ENCODE measurements at places on chromosomes 3 and 15.

GRCh38 chr15:99651023-99651807, 82.0 kb downstream of the LYSMD4 start:
- DNase-seq = no peak

GRCh38 chr15:44729408-44730127, 6.8 kb upstream of the TRIM69 start:
- DNase-seq = no peak

DNA sequence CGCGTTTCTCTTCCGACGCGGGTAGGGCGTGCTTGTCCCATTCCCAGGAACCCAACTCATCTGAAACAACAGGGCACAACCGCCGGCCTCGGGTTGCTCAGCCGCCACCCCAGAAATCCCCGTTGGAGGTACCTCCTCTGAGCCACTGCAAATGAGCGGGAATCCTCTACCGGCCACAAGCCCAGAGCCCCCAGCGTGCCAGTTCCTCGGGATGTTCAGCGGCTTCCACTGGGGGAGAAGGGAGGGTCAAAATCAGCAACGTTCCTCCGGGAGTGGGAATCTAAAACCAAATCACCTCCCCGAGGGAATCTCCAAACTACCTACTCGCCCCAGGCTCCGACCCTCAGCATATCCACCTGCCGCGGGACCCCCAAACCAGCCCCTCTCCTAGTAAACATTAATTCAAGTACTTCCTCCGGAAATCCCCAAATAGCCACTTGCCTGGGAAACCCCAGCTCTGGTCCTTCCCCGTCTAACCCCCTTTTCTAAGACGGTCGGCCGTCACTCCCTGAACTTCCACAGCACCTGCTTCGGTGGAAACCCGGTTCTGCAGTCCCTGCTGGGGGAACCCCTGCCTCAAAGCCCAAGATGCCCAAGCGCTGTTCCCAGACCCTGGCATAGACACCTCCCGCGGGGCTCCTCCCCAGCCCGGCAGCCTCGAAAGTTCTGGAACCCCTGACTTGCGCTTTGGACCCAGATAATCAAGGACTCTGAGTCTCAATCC, 887 bp downstream of the OXTR start:
- no peak for DNase-seq

GRCh38 chr15:29031502-29032228, 145.9 kb downstream of the APBA2 start:
- no peak for DNase-seq

- DNase-seq = no peak
Observed at GRCh38 chr15:101228313-101228712, 23.5 kb downstream of the CHSY1 start.

GRCh38 chr3:60774617-60775016, 476.6 kb downstream of the FHIT start:
- DNase-seq = no peak

DNA sequence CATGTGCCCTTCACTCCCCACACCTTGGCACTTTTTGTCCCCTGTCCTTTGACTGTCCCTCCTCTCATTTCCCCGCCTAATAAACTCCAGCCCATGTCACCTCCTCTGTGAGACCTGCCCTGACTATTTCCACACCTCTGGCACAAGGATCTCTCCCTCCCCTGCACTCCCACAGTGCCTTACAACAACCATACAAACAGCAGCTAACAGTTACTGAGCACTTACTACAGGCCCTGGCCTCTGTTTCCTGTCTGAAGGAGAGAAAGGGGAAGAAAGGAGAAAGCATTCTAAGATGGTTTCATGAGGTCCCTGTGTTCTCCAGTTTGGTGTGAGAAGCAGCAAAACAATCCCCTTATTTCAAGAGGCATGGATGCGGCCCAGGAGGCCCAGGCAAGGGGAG, 20.0 kb upstream of the TRH start:
- no peak for DNase-seq

DNA sequence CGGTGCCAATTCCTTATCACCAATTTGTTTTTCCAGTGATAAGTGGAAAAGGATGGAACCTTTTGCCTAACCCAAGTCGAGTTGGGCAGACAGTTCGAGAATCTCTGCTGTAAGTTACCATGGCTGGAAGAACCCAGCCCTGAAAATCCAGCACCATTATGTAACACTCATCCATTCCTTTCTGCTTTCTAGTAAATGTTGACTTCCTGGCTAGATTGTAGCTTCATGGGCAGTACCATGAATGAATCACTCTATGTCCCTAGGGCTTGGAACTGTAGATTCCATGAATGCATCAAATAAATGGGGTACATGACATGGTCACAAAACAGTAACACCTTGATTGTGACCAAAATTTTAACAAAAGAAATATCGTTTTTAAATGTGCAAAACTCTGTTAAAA, 14.0 kb downstream of the CHCHD4 start:
- no peak for DNase-seq

GRCh38 chr3:16741890-16742289, 136.7 kb upstream of the DAZL start:
- no peak for DNase-seq

- DNase-seq = no peak
Observed at GRCh38 chr15:97165205-97165604, 795.3 kb upstream of the ARRDC4 start.

DNA sequence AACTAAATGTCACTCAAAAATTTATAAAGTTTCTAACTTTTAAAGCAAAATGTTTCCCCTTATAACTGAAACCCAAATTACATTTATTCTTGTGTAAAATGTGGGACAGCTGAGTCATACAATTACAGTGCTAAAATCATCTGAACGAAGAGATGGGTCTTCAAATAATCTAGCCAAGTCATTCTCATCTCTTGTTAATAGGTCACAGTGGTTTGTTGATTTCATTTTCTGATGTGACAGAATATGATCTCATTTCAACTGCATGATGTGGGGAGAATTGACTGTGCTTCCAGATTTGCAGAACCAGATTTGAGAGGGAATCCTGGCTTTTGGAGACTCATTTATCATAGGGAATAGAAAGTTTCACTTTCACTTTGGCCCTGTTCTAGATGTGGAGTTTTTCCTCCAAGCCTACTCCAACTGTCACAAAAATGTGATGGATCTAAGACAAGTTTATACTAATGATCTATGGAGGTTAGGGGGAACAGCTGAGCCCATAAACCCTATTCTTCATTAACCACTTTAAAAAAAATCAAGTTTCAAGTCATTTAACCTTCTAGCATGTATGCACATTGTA, 685.0 kb downstream of the PDCD6IP start:
- no peak for DNase-seq

DNA sequence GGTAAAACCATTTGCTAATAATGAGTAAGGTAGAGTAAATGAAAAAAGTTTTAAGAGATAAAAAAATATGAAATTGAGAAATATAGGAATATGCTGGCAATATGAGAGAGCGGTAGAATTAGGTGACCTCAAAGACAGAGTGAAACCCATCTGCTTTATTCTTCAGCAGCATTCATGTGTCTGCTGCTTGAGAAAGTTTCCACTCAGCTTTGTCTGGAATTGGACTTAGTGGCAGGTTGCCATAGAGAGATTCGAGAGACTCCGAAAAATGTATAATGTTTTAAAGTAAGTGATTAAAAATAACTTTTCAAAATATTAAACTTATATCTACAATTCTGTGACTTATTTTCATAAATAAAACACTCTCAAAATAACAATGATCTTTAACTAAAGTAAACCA, 5.0 kb downstream of the SUCNR1 start:
- no peak for DNase-seq

DNA sequence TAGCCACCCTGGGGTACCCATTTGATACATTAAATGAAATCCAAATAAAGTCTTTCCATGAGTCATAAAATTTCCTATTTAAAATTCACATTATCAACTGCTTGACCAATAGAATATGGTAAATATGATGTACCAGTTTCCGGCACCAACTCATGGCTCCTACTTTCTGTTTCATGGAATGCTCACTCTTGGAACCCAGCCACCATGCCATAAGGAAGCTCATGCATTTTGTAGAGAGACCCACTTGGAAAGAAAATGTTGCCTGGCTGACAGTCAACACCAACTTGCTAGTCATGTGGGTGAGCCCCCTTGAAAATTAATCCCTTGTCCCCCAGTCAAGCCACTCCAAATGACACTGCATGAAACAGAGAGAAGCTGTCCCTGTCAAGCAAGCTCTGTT, 57.2 kb downstream of the WWTR1 start:
- DNase-seq = no peak

- DNase-seq = no peak
Observed at GRCh38 chr3:36784138-36784635, 19.8 kb upstream of the DCLK3 start.

GRCh38 chr3:174769171-174769570, 90.0 kb upstream of the NAALADL2 start:
- no peak for DNase-seq

GRCh38 chr15:58175955-58176354, 37.8 kb downstream of the AQP9 start:
- no peak for DNase-seq

GRCh38 chr3:58068122-58068809, 60.0 kb downstream of the FLNB start:
- DNase-seq = no peak

GRCh38 chr3:69815970-69816369, 76.7 kb downstream of the MITF start:
- no peak for DNase-seq

Data from NCI-H460 (cell line).